ENCODE measurements at places on chromosomes 16 and 17.

DNA sequence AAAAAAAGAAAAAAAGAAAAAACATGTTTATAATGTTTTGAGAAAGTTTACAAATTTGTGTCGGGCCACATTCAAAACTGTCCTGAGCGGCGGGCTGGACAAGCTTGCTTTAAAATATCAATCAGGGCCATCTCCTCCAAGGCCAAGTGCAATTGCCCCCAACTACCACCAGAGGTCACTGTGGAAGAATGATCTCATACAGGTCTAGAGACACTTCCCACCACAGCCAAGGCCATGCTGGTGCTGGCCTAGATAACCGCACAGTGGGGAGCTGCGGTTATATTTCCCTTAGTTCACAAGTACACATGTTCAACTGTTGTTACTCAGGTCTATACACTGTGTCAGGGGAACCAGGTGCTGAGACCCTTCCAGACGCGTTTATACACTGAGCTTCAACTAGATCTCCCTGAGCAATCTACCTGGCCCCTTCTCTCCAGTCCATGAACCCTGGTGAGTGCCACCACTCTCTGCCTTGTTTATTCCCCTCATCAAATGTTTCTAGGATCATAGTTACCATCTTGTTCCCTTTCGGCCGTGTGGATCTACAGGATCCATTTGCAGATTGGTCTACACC lies 83.8 kb upstream of the CCL2 start:
- no peak for DNase-seq

DNA sequence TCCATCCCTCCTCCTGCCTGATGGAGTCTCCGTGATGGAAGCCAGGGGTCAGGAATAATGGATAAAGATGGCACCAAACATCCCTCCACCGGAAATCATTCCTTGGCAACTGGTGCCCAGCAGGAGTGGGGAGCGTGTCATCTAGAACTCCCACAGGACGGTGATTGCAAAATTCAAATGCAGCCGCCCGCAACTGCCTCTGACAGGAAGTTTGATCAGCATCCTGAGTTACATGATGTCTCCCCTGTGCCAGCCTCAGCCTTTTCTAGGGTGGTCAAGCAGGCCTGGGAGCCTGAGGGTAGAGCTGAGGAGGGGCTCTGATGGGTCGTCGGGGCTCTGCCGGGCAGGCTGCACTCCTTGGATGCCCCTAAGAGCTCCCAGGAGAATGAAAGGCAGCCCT lies 52.8 kb downstream of the GSG1L start:
- no peak for DNase-seq

- DNase-seq: no peak
Measured at GRCh38 chr16:14072360-14072759, 1.2 kb downstream of the MRTFB start.

DNA sequence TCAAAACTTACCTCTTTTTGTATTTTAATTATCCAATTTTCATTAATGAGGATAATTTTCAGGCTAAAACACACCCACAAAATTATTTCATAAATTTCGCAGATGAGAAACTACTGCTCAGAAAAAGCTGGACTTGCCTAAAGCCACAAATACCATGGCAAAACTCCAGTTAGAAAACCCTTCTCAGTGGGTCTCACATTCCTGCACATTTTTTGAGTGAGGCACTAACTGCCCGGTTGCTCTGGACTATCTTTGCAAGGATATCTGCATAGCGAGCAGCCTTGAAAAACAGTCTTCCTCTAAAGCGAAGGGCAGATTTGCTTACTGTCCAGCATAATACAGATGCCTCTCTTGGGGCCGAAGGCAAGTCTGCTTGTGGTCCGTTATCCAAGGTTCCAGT lies 9.8 kb downstream of the MPHOSPH6 start:
- DNase-seq: no peak

GRCh38 chr17:36123431-36123830 lies 19.8 kb downstream of the CCL4 start:
- DNase-seq: no peak

GRCh38 chr17:17416400-17417360 lies 60.1 kb upstream of the MED9 start:
- no peak for DNase-seq

GRCh38 chr17:75521951-75522727 lies 3.4 kb upstream of the LLGL2 start:
- no peak for DNase-seq

GRCh38 chr17:82399601-82400101 lies 18.5 kb upstream of the HEXD start:
- no peak for DNase-seq

GRCh38 chr16:49755313-49755620 lies 100.6 kb downstream of the ZNF423 start:
- DNase-seq: no peak

DNA sequence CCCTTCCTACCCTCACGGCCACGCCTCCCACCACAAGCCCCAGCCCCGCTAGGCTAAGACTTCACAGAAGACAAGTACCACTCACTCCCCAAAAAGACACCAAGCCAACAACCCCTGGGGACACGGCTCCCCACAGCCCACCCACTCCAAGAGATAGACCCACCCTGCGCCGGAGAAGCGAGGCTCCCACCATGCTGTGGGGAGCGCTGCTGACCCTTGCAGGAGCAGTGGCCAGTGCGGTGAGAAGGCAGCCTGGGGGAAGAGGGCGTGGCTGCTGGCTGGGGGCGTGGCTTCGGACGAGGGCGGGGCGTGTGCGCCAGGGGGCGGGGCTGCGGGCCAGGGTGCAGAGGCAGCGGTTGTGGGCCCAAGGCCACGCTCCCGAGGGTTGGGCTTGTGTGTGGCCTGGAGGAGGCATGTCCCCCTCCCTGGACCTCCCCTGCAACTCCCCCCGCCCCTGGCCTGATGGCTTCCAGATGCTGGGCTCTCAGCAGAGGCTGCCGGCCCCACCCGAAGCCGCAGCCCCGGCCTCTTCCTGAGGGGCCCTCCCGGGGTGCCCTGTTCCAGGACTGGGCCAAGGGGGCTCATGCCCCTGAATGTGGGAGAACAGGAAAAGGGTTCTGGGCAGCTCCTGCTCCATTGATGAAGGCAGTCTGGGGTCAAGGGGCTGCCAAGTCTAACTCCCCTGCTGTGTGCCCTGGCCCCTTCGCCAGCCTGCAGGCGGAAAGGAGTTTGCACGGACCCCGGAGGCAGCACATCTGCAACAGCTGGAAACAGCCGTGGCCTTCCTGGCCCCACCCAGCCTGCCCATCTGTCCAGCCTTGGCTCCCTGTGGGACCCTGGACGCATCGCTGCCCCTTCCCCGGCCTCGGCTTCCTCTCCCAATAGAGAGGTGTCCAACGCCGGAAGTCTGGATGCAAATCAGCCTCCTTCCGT lies 9.1 kb downstream of the TFAP4 start:
- DNase-seq: no peak

GRCh38 chr16:86901483-86901882 lies 323.1 kb downstream of the FOXL1 start:
- DNase-seq: no peak

DNA sequence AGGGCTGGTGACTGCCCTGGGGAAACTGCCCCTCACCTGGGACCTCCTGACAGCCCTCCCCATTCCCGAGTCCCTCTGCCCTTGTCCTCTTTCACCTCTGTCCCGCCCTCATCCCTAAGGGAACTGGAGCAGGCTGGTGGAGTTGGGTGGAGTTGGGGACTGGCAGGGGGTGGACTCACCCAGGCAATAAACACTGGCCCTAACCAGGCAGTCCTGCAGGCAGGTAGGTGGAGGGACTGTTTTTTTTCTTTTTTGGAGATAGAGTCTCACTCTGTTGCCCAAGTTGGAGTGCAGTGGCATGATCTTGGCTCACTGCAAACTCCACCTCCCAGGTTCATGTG lies 11.7 kb downstream of the GCGR start:
- DNase-seq: no peak

GRCh38 chr16:79598348-79599181 lies 2.0 kb downstream of the MAF start:
- DNase-seq: no peak

DNA sequence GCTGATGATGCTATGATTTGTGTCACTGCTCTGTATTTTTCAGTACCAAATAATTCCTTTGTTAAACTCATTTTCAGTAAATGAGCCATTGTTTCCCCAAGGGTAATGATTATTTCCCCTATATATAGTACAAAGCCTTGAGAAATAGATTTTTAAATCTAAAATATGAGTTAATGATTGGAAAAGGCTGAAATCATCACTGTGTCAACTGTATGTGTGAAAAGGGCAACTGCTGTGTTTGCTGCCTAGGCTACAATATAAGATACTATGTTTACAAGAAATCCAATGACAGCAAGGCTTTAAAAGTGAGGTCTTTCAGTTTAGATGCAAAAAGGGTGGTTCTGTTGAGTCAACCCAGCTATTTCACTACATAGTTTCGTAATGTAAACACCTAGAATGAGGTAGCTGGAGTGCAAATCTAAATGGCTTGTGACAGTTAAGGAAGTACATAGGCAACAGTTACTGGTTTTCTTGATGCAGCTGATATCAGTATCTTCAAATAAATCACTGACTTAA lies 15.3 kb downstream of the NLK start:
- DNase-seq: no peak

DNA sequence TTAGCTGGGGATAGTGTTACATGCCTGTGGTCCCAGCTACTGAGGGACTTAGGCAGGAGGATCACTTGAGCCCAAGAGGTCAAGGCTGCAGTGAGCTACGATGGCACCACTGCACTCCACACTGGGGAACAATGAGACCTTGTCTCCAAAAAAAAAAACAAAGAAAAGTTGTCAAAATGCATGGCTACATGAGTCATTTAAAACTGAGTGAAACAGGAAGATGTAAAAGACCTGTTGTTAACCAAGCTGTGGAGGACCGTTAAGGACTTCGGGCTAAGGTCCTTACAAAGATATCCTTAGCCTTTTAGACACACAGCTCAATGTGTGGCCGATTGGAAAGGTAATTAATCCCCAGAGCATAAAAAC lies 25.1 kb downstream of the ZP2 start:
- DNase-seq: no peak

DNA sequence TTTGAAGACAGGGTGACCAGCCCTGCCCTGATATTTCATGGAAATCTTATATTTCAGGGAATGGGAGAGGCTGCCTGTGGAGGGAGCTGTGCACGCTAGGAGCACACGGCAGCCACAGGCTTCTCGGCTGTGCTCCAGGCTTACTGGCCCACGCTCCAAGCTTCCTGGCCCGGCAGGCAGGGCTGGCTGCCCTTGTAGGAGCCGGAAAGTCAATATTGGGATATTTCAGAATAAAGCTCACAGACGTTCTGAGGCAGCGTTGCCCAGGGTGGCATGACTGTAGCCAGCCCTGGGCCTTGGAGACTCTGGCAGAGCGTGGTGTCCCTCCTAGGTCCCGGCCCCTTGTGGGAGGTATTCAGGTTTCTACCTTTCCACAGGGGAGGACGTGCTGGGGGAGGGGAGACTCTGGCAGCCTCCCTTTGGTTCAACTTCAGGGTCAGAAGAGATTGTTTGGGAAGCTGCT lies 95.6 kb downstream of the NPIPB11 start:
- no peak for DNase-seq

DNA sequence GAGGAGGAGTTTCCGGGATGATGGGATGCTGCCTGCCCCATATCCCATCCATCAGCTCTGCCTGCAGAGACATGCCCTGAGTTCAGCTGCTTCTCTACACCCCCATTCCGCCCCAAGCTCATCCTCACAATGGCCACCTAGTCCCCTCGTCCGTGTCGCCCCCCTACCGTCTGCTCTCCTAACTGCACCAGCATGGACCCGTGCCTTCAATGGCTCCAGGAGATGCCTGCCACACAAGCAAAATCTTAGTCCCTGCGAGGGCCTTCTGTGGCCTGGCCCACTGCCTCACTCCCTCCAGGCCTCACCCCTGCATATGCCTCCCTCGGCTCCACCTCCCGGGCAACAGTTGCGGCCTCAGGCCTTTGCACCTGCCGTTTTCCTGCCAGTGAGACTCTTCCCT lies 1.8 kb upstream of the TELO2 start:
- no peak for DNase-seq

DNA sequence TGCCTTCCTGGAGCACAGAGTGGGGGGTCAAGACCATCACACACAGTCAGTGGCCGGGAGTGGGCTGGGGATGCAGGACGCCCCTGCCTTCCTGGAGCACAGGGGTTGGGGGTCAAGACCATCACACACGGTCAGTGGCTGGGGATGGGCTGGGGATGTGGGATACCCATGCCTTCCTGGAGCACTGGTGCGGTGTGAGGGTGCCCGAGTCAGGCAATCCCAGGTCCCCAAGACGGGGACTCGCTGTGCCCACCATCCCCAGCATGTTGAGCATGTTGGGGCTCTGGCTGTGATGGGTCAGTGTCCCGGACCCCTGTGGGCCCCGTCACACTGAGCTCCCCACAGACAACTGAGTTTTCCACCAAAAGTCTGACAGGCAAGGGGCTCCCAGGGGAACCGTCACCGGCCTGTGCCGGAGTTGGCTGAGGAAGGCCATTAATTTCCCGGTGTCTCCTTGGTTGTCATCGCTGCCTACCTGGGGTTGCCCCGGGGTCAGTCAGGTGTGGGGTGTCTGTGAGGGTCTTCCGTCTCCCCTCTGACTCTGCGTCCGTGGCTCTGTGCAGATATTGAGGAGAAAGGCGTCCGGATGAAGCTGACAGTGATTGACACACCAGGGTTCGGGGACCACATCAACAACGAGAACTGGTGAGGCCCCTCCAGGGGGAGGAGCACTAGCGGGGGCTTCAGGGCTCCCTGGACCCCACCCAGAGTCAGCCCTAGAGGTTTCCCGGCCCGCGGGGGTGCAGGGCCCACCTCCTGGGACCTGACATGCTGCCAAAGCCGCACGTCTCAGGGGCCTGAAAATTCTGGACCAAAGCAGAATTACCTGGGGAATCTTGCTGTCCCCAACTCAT lies 347.1 kb downstream of the SEC14L1 start:
- no peak for DNase-seq

- no peak for DNase-seq
Measured at GRCh38 chr17:27807567-27808470, 7.5 kb upstream of the NOS2 start.

DNA sequence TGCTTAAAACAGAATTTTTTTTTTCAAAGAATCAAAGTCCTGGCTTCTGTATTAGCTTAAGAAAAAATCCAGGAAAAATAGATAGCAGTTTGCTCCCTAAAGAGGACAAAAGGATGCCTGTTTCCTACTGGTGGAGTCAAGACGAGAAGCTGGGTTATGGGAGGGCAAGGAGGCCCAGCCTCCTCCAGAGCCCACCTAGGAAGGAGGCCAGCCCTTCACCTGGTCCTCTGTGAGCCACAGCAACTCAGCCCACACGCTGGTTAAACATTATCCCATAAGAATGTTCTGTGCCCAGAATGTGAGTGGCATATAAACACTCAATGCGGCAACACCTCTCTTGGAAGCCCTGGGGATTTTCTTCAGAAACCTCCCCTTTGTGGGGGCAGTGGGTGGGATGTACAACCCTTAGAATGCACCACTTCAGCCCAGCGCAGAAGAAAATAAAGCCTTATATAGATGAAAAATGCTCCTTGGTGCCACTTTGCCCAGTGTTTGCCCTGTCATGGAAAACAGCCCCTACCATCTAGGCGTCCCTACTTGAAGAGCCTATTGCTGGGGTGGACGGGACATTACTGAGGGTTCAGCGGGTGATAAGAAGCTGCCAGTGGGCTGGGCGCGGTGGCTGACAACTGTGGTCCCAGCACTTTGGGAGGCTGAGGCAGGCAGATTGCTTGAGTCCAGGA lies 48.0 kb downstream of the TEKT5 start:
- DNase-seq: no peak

- DNase-seq: no peak
Measured at GRCh38 chr17:77358801-77359200, 218.0 kb downstream of the SEC14L1 start.

Data from cortex of kidney (tissue), 1 donor.